ENCODE measurements at places on chromosomes 11 and 22.

- DNase-seq = no peak
Measured at GRCh38 chr22:49640366-49641095, 187.1 kb downstream of the BRD1 start.

- no peak for DNase-seq
Measured at GRCh38 chr22:44920183-44920582, 89.6 kb downstream of the PHF21B start.

DNA sequence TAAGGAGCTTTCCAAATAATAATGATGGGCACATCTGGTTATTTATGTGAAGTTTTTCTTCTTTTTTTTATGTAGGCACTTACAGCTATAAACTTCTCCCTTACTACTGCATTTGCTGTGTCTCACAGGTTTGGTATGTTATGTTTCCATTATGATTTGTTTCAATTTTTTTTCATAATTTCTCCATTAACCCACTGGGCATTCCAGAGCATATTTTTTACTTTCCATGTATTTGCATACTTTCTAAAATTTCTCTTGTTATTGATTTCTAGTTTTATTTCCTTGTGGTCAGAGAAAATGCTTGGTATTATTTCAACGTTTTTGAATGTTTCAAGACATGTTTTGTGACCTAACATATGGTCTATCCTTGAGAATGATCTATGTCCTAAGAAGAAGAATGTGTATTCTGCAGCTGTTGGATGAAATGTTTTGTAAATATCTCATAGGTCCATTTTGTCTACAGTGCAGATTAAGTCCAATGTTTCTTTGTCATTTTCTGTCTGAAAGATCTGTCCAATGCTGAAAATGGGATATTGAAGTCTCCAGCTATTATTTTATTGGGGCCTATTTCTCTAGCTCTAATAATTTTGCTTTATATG lies 362.1 kb downstream of the DDX10 start:
- DNase-seq = no peak

DNA sequence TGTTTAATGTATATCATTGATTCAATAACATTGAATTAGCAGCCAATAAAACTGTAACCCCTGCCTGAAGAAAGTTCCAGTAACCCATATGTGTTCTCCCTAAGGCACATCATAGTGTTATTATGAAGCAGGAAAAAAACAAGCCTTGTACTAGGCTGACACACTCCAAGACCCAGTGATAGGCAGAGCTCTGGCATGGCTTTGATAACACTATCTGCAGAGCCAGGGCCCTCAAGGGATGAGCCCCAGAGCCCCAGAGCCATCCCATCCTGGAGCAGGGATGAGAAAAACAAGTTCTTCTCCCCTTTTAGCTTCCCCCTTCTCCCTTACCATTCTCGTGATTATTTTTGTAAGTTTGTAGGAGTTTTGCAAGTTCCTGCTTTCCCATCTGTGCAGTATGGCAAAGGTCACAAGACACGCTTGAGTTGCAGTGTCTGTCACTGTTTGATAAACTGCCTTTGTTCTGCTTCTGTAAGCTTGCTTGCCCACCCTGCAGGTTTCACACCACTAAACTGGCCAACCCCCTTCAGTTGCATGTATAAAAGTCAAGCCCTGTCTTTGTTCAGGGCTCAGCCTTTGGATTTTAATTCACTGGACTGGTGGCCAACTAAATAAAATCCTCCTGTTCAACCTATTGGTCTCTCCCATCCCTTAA lies 22.3 kb upstream of the GUCY1A2 start:
- no peak for DNase-seq

DNA sequence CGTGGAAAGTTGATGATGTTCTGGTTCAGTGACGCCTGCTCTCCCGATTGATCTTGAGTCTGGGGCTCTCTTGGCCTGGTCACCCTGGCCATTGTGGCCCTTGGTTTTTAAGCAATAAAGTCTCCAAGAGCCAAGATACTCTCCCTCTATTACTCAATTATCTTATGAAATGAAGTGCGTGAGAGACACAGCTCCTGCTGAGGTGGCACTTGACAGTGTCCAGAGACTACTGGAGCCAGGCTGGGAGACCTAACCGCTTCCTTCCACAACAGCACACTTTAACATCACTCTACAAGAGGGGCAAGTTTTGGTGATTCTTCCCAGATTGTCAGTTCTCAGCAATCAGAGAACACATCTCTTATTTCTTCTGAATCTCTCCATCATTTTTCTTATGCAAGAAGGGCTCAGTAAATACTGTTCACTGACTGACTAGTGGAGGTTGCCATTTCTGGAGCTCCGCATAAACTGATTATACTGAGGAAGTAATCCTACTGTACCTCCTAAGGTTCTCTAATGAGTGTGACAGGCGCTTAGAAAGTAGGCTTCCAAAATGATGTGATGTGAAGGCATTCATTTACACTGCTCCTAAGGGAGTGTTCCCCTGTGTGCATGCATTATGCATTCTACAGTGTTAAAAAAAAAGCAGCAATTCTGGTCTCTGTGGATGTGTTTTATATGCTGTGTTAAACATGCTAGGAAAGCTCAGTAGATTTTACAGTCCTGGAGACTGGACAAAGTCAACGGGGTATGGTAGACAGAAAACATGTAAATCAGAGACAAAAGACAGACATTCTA lies 968.0 kb downstream of the OPCML start:
- no peak for DNase-seq

All from GM13976 (cell line).